M059J (cell line): ENCODE measurements at places on chromosomes 16 and 17. TPM values are rescaled to one million over a fixed set of nuclear protein-coding genes. Genes with fewer than 3 reads are reported as not detected.

The PRDM7 gene
- not detected in 2 replicates for total RNA-seq

DNA sequence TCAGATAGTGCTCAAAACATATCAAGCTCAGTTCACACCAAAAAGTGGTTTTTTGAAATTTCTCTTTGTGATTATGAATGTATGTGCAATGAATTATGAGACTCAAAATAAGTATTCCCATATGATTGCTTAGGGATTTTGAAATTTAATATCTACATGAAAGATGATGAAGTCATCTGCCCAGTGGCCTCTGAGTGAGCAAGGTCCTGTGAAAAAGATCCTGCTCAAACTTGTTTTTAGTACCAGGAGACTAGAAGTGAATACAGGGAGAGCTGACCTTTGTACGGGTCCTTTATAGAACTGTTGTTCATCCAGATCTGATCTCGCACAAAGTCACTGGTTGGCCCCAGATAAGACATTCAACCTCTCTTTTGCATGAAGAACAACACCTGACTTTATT is 151.9 kb upstream of the MAF start:
- no peak for DNase-seq

- DNase-seq, result no peak
Observed at GRCh38 chr16:11700264-11701029, 32.2 kb downstream of the SNN start.

- DNase-seq, result no peak
Observed at GRCh38 chr17:9336817-9337216, 238.8 kb downstream of the STX8 start.
